ENCODE measurements at places on chromosomes 16 and 17. TPM values are rescaled to one million over a fixed set of nuclear protein-coding genes. Genes with fewer than 3 reads are reported as not detected.
A peak's percentile ranks its signal among the peaks of the same experiment; 100 is the strongest.

GRCh38 chr16:48608452-48608851 is 1.5 kb downstream of the N4BP1 start:
- no peak for DNase-seq

DNA sequence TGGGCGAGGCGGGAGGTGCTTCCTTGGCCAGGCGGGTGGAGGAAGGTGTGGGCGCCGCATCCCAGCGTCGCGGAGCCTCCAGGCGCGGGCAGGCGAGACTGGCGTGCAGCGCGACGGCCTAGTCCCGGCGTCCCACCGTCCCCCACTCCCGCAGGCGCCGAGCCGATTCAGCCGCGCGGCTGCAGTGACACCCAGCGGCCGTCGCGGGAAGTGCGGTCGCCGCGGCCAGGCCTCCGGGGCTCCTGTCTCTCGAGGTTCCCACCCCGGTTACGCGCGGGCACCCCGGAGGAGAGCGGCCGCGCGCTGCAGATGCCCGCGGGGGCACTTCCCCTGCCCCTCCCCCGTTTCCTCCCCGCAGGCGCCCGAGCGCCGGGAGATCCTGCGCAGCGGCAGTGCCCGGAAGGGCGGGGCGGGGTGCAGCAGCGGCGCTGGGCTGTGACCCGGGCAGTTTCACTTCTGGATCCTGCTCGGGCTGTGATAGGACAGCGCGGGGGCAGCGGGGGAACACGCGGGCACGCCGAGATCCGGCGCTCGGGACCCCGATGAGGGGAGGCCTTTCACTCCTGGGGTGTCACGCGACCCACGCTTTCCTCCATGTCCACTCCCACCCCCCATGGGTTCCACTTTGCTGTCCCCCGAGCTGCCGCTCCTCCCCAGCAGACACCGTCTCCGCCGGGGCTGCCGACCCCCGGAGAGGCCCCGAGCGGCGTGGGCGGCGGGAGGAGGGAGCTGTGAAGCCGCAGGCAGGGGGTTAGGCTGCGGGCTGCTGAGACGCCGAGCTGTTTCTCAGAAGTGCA is 16.6 kb downstream of the GRB7 start:
- peak; percentile 89 for DNase-seq

CACNG1 gene
- total RNA-seq = not detected

GRCh38 chr16:20674684-20675487 is 22.6 kb downstream of the ACSM1 start:
- peak; percentile 48 for DNase-seq

GRCh38 chr16:5895137-5895536 is 797.5 kb upstream of the EEF2KMT start:
- no peak for DNase-seq

DNA sequence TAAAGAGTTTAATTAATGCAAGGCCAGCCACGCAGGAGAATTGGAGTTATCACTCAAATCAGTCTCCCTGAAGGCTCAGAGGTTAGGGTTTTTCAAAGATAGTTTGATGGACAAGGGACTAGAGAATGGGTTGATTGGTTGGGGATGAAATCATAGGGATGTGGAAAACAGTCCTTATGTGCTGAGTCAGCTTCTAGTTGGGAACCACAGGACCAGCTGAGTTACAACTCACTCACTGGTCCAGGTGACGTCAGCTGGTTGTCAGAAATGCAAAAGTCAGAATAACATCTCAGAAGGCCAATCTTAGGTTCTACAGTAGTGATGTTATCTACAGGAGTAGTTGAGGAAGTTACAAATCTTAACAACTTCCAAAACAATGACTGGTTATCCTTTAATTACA is 47.6 kb downstream of the CPD start:
- DNase-seq = no peak

DNA sequence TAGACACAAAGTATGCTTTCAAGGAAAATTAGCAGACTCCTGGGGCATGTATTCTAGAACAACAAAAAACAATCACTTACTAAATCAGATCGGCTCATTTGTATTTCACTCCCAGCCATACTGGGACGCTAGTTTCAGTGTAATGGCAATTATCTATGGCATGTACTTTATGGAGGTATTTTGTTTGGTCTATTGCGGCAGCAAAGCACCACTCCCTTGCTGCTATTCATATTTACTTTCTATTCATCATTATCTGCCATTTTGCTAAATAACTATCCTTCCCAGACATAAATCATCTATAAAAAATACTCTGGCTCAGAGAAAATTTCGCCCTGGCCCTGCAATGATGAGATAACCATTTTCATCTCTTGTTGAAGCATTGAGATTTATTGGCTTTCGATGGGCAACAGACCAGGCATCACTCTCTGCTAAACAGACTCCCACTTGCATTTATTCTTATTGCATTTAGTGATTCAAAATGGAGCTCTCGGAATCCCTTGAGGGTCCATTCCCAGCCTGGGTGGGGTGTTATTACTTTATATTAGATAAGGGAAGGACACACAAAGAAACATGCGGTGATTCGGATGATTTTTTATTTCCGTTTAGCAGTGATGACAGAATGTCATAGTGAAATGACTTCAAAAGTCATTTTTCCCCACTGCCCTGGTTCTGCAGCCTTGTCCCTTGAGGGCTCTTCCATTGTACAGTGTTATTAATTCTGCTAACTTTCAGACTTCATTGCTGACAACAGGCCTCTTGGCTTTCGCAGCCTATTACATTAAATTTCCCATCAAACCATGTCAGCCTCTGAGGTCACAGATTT is 225.8 kb downstream of the IRX3 start:
- DNase-seq = no peak

- DNase-seq = no peak
These were observed 1.7 kb upstream of the MAZ start for GRCh38 chr16:29804455-29805231.

DNA sequence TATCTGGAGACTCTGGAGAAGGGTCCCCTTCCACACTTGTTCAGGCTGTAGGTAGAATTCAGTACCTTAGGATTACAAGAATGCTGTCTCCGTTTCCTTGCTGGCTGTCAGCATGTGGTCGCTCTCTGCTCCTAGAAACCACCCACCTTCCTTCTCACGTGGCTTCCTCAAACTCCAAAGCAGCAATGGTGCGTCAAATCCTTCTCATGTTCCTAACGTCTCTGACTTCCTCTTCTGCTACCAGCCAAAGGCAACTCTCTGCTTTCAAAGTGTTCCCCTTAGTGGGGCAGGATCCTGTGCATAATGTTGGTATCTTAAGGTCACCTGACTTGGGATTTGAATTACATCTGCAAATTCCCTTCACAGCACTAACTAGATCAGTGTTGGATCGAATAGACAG is 30.9 kb upstream of the DYNLRB2 start:
- no peak for DNase-seq

- no peak for DNase-seq
These were observed 3.1 kb downstream of the GLG1 start for GRCh38 chr16:74603848-74604247.

GRCh38 chr16:15913046-15913698 is 24.8 kb upstream of the CEP20 start:
- DNase-seq = no peak

GRCh38 chr16:57509231-57509923 is 23.1 kb upstream of the DOK4 start:
- DNase-seq = no peak
